ENCODE measurements at places on chromosomes 1 and 21. TPM values are rescaled to one million over a fixed set of nuclear protein-coding genes. Genes with fewer than 3 reads are reported as not detected.

Gene SDC3
- total RNA-seq, result 41.7 TPM

Gene B3GALT2
- 64.6 TPM for total RNA-seq

Gene SLC5A3
- 5.5 TPM for total RNA-seq

Gene HSPB7
- not detected for total RNA-seq

Gene GPR161
- 69.3 TPM for total RNA-seq

Gene CZIB
- total RNA-seq, result 48.5 TPM

- no peak for DNase-seq
These were observed 152.4 kb downstream of the HLX start for GRCh38 chr1:221031458-221032203.

Gene SLC35A3
- total RNA-seq, result 7.7 TPM

DNA sequence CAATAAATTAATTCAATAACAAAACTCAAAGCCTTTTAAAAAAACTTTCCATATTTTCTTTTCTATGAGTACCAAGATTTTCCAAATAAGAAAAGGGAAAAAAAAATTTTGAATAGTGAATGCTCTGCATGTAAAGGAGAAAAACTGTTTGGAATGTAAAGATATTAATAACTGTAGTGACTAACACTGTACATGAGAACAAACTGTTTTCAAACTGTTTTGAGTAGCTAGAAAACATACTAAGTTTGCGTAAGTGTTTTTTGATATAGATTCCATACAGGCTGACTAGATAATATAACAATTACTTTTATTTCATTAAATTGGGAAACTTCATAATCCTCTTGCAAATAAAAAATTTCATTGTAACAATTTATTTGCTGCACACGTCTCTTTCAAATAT, 150.5 kb downstream of the DPYD start:
- no peak for DNase-seq

GRCh38 chr21:44556879-44557278, 1.7 kb downstream of the KRTAP10-3 start:
- no peak for DNase-seq

GRCh38 chr1:163874070-163874469, 552.3 kb downstream of the NUF2 start:
- no peak for DNase-seq

GRCh38 chr1:83996621-83997020, 2.3 kb downstream of the TTLL7 start:
- no peak for DNase-seq

GRCh38 chr1:177170756-177171535, at the start of gene BRINP2:
Gene BRINP2, plus strand, starts transcription at chr1:177170958. Its CDS starts 58,919 bp downstream, at chr1:177229877.
- DNase-seq, result peak; percentile 85

GRCh38 chr1:9062846-9063245, 6.6 kb downstream of the SLC2A5 start:
- DNase-seq, result no peak

Gene TMEM52
- 5.4 TPM for total RNA-seq

DNA sequence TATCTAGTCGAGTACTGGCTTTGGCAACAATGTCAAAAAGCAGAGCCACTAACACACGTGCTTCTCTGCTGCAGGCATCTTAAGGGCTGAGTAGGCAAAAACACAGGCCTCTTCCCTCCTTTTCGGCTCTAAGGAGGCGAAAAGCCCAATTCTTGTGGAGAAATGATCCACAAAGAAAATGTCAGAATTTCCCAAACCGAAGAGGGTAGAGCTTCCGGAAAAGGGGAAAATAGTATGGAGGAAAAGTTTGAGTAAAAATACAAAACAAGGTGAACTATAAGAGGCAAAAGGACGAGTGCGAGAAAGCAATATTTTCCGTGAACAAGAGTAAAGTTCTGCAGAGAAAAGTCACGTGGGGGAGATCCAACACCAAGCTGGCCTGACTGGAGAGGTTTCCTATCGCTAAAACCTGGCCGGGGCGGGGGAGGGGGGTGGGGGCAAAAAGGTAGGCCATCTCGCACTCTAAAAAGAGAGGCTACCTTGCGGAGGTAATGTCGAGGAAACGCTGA, 551 bp downstream of the ZRANB2 start:
- no peak for DNase-seq

Gene TOR1AIP2
- 70.3 TPM for total RNA-seq

Gene COL8A2
- total RNA-seq, result not detected

DNA sequence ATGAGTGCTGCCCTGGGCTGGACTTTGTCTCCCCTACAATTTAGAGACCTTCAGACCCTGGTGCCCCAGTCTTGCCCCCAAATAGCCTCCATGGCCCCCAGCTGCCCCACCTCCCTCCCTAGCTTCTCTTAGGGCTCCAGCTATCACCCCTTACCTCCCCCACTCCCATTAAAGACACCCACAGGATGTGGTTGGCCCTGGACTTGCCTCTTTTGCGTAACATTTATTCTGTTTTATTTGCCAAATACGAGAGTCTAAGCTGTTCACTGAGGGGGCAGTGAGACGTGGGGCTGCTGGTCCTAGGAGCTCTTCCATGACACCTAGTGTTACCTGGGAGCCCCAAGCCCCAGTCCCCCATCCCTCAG, 4.5 kb downstream of the ZC3H12A start:
- DNase-seq, result no peak

DNA sequence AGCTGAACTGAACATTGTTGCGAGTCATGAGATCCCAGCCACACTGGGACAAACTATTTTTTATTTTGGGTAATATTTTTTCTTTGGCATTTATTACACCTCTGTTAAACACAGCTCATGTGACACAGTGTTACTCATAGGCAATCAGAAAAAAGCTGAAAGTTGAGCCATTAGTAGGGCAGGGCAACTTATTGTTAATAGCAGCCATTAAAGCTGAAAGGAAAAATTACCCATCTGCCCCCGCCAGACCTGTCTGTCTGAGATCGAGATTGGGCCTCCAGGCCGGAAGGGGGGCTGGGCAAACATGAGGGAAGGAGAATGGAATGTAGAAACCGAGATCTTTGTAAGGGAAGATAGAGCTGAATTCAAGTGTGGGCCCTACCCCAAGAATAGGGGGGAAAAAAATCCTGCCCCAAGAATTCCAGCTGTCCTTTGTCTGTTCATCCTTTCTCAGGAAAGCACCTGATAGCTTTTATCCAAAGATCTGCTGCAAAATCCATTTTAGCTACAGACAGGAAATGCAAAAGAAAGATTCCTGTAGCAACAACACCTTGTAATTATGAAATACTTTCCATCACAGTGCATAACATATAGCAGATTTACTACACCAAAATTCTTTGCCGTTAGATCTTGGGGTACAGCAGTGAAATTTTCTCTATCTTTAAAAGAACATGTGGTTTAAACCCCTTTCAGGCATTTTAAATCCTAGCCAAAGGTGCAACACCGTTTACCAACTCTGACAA, 212.8 kb downstream of the PBX1 start:
- peak; percentile 63 for DNase-seq

Gene COG2
- 29.0 TPM for total RNA-seq

Gene NSL1
- total RNA-seq, result 35.0 TPM

Gene ZBTB17
- 86.9 TPM for total RNA-seq

DNA sequence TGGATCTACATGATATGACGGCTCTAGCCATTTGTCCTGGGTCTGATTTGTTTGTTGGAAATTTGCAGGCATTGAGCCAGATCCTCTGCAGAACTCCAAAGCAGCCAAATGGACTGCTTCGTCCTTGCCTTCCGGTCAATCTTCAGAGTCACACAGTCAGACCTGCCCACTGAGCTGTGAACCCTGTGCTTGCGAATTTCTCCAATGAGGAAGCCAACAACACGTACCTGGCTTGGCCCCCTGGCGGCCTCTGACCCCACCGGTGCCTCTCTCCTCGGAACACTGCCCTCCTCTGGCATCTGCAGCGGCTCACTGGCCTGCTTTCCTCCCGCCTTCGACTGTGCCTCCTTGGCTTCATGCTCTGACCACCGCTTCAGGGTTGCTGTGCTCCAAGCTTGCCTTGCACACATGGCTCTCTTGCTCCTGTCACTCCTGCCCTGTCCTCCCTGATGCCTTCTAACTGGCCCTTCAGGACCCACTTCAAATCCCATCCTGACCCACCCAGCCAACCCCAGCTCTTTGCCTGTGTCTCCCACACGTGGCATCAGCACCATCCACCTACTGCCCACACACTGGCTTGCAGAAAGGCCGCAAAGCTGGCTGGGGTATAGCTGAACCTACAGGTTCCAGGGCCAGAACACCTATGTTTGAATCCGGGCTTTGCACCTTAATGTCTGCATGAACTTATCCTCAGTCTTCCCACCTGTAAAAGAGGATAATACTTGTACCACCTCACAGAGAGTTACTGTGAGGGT, 128.2 kb downstream of the KCNN3 start:
- no peak for DNase-seq

DNA sequence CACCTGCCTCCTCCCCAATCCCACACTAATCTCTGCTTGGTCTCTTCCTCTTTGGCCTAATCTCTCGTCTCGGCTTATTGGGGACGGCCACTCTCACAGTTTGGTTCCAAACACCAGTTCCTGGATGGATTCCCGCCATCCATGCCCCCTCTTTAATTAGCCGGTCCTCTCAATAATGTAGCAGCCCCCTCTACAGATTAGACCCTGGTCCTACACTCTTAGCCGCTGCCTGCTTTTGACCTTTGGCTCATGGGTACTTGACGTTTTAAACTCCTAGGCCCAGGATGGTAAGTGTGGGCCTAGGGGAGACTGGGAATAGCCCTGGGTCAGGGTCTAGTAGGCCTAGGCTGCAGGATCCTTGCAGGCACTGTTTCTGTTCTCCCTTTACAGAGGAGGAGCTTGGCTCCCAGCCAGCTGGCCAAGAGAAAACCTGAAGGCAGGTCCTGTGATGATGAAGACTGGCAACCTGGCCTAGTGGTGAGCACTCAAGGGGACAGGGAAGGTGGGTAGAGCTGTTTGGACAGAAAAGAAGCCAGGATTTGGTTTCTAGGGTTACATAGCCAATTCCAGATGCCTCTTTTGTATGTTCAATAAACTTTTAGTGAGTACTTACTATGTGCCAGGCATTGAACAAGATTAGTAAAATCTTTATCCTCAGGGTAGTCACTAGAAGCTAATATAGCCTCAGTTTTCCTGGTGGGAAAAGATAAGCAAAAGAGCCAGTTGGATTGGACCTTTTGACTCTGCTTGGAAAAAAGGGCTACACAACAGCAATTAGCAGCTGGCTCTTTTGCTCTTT, 758 bp downstream of the RAD54L start:
- peak; percentile 17 for DNase-seq

GRCh38 chr1:53339736-53340635, 12.1 kb upstream of the LRP8 start:
- DNase-seq, result no peak

GRCh38 chr1:1921901-1922701, 3.0 kb upstream of the TMEM52 start:
- DNase-seq, result no peak

Gene CHAF1B
- 2.0 TPM for total RNA-seq

Gene XPR1
- total RNA-seq, result 62.1 TPM

Gene CFHR1
- total RNA-seq, result not detected

DNA sequence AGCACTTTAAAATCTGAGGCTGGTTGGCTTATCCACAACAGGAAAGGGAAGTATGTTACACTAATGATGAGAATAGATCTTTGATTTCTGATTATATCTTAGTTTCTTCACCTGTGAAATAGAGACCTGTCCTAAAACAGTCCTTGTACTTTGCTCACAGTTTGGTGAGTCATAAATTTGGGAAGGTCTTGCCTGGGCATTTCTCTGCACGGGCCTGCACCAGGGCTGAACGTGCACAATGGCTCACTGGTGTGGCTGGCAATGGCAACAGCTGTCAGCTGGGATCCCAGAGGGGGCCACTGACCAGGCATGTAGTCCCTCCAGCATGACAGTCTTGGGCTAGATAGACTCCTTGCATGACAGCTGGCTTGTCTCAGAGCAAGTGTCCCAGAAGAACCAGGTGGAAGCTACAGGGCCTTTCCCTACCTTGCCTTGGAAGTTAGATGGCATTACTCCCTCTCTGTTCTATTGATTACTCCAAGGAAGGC, 367.4 kb downstream of the DISC1 start:
- peak; percentile 21 for DNase-seq

- DNase-seq, result peak; percentile 59
These were observed 354.0 kb upstream of the DUSP10 start for GRCh38 chr1:222095606-222096475.

GRCh38 chr21:34520764-34521508, 8.9 kb upstream of the KCNE1 start:
- no peak for DNase-seq

Gene PPM1J
- total RNA-seq, result 0.69 TPM

DNA sequence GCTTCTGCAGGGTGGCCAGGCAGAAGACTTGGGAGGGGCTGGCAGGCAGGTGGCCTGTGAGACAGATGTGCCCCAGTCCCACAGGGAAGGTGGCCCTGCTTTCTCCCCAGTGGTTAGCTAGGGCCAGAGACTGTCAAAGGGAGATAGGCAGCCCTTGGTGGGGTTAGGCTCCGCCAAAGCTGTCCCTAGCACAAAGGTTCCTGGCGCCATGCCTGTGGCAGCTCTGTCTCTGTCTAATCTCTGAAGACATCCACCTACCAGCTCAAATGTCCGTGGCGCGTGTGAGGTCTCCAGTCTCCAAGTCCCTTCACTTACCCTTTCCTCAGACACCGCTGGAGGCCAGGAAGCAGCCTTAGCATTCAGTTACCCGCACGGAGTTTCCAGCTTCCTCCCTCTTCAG, 17.7 kb downstream of the TCP10L start:
- DNase-seq, result no peak

Gene DSTYK
- 9.2 TPM for total RNA-seq

GRCh38 chr1:202498542-202498941, 150.0 kb downstream of the PPP1R12B start:
- DNase-seq, result no peak

DNA sequence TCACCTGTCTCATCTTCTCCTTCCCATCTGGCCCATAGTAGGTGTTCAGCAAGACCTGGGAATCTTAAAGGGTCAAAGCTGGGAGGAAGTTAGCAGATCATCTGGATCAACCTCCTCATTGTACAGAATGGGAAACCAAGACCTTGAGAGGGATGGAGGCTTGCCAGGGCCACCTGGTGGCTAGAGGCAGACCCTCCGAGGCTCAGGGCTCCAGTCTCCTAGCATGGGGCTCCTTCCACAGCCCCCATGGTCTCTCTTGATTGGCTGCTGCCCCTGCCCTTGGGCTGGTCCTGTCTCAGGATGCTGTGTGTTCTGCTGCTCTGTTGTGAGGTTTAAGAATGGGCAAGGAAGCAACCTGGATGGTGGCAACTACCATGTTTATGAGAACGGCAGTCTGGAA, 68.7 kb upstream of the CNTN2 start:
- no peak for DNase-seq

Gene IVNS1ABP
- total RNA-seq, result 93.2 TPM

Data from glutamatergic neuron (in vitro differentiated cells).